ENCODE measurements at places on chromosomes 6 and 20.

GRCh38 chr6:48560408-48560807 is 449.4 kb upstream of the PTCHD4 start:
- peak; percentile 14 for DNase-seq

DNA sequence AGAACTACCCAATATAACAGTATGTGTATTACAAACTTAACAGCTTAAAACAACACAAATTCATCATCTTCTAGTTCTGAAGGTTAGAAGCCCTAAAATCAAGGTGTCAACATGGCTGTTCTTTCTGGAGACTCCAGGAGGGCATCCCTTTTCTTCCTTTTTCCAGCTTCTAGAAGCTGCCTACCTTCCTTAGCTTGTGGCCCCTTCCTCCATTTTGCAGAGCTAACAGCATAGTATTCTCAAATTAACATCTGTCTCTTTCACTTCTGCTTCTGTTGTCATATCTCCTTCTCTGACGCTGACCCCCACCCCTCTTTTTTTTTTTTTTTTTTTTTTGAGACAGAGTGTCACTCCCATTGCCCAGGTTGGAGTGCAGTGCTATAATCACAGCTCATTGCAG is 52.8 kb upstream of the AKIRIN2 start:
- DNase-seq: no peak

GRCh38 chr6:36743538-36744303 is 46.1 kb downstream of the RAB44 start:
- DNase-seq: peak; percentile 56

DNA sequence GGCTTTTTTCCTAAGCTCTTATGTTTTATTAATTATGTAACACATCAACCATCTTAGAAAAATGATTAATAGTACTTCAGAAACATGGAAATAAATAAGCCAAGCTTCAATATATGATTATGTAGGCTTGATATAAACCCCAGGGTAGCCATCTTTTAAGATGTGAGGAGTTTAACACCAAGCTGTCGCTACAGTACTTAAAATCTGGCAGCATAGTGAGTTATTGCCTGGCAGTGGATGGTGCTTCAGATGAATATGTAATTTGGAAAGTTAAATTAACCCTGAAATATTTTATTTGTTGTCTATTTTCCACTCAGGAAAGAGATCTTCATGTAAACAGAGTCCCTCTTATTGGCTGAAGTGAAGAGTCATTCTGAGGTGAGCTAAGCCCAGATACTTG is 339.0 kb upstream of the ZFP64 start:
- no peak for DNase-seq

GRCh38 chr6:68114463-68115047 is 520.5 kb upstream of the ADGRB3 start:
- no peak for DNase-seq

DNA sequence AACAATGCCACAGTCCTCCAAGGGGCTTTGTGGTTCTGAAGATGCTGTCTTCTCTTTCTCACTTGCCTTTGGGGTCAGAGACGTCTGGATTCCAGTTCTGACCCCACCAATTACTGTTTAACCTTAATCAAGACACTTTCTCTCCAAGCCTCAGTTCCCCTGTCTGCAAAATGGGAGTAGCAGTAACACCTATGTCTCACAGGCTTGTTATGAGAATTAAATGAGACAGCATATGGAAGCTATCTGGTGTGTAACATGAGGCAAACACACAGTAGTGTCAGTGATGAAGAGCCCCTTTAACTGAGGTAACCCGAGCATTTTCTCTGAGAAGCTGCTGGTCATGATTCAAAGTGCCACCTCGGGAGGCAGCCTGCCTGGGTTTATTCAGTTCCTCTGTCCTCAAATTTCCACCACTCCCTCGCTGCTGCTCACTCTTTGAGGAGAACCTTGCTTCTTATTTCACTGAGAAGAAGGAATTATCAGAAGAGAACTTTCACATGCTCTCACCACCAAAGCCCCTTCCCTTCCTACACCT is 11.7 kb downstream of the PPIL1 start:
- no peak for DNase-seq

GRCh38 chr6:39686976-39687375 is 38.2 kb downstream of the KIF6 start:
- DNase-seq: no peak

- no peak for DNase-seq
Measured at GRCh38 chr20:44106615-44107014, 80.4 kb downstream of the JPH2 start.

- DNase-seq: no peak
Measured at GRCh38 chr6:98532004-98532403, 302.4 kb upstream of the POU3F2 start.

- DNase-seq: no peak
Measured at GRCh38 chr20:5893052-5893451, 57.3 kb downstream of the TRMT6 start.

- DNase-seq: no peak
Measured at GRCh38 chr6:124430740-124431318, 531.4 kb upstream of the RNF217 start.

All from epithelial cell of prostate (primary cell).